ENCODE measurements at places on chromosomes 1 and 21.

DNA sequence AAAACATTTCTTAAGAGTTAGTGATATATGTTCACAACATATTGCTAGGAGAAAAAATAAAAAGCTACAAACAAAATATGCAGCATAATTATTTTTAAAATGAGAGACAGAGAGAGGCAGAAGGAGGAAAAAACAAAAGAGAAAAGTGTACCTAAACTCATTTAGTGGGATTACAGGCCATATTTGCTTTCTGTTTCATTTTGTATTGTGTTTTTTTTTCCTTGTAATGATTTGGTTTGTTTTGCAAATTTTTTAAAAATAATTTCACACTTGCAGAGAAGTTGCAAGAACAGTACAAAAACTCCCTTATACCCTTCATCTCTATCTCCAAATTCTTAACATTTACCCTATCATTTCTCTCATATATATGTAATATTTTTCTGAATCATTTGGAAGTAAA is 65.0 kb downstream of the LBR start:
- DNase-seq = no peak

GRCh38 chr1:206859082-206859521 is 6.3 kb upstream of the IL20 start:
- DNase-seq = no peak

GRCh38 chr1:71509051-71509595 is 428.3 kb upstream of the ZRANB2 start:
- no peak for DNase-seq

- DNase-seq = no peak
These were observed 1.5 kb downstream of the LSS start for GRCh38 chr21:46226920-46227599.

DNA sequence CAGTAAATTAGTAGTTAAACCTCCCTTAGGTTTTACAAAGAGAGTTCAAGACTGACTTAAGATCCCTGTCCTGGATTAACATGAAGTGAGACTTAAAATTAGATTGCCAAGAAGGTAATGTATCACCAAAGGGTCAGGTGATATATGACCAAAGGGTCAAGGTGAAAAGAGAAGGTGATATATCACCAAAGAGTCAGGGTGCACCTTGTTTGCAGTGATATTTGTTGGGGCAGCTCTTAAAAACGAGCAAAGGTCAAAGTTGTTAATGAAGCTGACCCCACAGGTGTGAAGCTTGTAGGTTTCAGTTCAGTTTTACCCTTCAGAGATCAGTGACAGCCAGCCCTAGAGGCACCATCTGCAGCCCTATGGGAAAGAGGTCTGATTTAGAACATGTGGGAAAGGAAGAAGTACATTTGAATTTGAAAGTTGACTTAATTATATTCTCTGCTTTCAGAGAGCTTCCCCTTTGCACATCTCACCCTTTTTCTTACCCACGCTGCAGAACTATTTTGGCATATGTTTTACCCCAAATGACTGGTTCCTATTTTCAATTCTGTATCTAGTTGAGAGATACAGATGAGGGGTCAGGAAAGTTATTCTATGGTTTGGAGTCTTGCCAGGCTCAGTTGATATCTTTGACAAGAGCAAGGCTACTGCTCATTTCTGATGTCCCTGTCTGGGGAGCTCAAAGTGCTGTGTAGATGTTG is 170.8 kb downstream of the S1PR1 start:
- DNase-seq = no peak

- no peak for DNase-seq
These were observed 48.8 kb downstream of the GADD45A start for GRCh38 chr1:67733681-67734322.

DNA sequence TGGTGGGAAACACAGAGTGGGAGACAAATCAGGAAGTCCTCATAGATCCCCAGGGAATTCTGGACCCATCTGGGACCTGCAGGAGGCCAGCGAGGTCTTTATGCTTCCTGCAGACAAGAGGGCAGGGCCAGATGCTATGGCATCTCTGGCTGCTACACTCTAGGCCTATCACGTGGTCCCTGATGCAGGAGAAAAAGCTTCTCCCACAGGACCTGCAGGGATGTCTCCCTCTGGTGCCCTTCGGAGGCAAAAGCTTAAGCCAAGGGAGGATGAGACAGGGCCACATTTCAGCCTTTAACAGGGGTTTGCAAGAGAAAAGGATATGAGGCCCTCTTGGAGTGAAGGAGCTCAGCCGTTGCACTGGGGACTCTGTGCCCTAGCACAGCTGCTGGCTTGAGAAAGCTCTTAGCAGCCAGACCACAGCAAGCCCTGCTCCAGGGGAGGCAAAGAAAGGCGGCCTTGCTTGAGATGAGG is 243.0 kb downstream of the C1orf94 start:
- DNase-seq = no peak

- no peak for DNase-seq
These were observed 221.9 kb upstream of the C1orf174 start for GRCh38 chr1:4121834-4122512.

GRCh38 chr1:66231217-66231616 is 302.7 kb upstream of the SGIP1 start:
- no peak for DNase-seq

GRCh38 chr1:159908031-159908940 is 8.3 kb upstream of the CFAP45 start:
- DNase-seq = no peak

- DNase-seq = no peak
These were observed 6.1 kb downstream of the TFF3 start for GRCh38 chr21:42308914-42309752.

- DNase-seq = no peak
These were observed 23.1 kb downstream of the IL10RB start for GRCh38 chr21:33289199-33289819.

GRCh38 chr1:230165536-230165935 is 98.5 kb downstream of the GALNT2 start:
- DNase-seq = no peak

DNA sequence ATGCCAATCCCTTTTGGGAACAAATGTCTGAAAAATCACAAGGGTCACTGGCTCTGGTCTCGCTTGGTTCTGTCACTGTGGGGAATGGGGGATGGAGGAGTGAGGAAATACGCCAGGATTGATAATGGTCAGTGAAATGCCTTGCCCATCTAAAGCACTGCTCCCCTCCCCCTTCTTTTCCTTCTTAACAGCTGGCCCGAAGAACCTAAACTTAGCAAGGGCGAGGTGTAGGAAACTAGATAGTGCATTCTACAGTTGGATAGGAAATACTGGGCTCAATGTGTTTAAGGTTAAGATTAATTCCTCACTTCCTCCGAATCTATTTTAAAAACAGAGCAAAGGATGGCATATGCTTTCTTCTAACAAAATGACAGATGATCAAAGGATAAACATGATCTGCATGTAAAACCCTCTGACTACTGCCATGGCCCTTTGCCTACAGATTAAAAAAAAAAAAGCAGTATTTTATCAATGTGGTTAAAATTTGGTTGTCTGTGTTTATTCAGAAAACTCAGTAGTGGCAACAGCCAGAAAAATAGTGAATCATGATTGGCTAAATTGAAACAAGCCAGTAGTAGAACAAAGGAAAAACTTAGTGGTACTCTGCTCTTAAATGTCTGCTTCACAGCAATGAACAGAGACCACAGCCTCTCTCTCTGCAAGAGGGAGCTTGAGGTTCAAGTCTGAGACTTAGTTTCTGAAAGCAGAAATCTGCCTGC is 86.1 kb upstream of the VAV3 start:
- DNase-seq = no peak

- no peak for DNase-seq
These were observed 122.5 kb downstream of the NR5A2 start for GRCh38 chr1:200150006-200150405.

DNA sequence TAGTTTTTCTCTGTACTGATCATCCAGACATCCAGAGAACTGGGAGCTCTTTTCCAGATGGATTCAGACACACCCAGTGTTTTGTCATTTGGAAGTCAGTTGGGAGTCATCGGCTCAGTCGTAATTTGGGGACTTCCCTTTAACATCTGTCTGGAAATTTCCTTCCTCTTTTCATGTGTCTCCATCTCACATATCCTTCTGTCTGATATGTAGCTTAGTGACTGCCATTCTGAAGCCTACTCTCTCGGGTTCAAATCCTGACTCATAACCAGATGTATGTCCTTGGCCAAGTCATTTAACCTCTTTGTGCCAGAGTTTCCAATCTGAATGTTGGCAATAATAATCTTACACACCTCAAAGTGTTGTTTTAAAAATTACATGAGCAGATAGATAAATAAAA is 3.0 kb downstream of the MORC3 start:
- DNase-seq = no peak

DNA sequence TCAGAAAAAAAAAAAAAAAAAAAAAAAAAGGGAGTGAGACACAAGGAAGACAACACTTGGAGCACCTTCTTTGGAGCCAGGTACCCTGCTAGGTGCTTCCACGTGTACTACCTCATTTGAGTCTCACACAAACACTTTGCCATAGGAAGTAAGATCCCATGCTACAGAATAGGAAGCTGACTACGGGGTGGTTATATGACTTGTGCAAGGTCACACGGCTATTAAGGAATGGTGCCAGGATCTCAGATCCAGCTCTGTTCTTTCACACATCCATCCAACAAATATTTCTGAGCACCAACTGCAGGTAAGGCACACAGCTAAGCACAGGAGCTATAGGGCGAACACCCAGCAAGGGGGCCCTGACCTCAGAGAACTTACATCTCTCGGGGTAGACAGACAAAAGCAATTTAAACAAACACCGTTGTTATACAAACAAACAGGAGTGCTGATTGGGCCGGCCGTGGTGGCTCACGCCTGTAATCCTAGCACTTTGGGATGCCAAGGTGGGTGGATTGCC is 22.4 kb downstream of the PTAFR start:
- DNase-seq = no peak
